ENCODE measurements at places on chromosomes 2 and 18. TPM values are rescaled to one million over a fixed set of nuclear protein-coding genes. Genes with fewer than 3 reads are reported as not detected.

DNA sequence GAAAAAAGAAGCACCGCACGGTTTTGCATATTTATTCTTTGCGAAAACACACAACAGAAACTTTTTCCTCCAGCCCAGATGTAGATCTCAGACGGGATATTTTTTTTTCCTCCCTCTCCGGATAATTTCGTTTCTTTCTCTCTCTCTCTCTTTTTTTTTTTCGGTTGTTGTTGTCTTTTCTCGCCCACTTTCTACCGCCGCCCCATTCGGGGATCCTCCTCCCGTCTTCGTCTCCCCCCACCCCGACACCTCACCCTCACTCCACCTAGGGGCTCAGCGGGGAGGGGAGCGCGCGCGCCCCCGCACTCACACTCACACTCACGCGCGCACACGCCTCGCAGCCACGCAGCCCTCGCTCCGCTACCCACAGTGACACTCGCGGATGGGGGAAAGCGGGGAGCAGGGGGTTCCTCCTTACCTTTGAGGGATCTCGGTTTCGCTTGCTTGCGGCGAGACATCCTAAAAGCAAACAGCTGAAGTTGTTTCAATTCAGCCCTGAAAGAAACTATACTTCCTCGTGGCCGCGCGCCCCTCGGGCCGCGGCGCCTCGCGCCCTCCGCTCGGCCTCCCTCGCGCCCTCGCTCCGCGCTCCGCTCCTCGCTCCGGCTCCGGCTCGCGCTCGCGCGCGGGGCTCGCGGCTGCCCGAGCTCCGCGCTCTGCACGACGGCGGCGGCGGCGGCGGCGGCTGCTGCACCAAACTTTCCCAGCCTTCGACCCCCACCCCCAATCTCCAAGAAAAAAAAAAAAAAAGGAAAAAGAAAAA lies 1.3 kb downstream of the ZNF521 start:
- no peaks in the 10 kb centered on the region for H3K36me3 ChIP-seq
- DNase-seq: no peak
- no peak overlapping the region for H3K27ac ChIP-seq

DNA sequence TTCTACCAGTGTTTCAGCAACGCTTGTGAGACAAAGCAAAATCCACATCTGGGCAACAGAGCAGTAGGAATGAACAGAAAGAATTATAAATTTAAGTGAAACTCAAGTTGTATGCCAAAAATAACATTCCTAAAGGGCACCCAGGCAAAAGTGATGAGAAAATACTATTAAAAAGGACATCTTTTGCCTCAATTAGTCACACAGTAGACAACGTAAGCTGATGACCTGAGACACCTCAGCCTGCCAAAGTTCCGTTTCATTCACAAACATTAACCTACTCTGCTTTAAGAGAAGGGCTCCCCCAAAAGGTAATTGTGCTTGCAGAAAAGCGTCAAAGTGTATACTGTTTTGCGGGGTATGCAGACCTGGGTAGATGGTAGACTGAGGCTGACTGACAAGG lies 7.2 kb downstream of the HDLBP start:
- no peak for DNase-seq
- peaks cover 11% of the 10 kb centered on the region for H3K36me3 ChIP-seq
- no peak overlapping the region for H3K27ac ChIP-seq

The FNDC4 gene
- not detected for total RNA-seq

The MROH2A gene
- total RNA-seq: not detected

The CNTNAP5 gene
- total RNA-seq: not detected

- H3K4me3 ChIP-seq: peak overlapping the region; percentile 77
- peak; percentile 91 for DNase-seq
- peak overlapping the region; percentile 97 for H3K27ac ChIP-seq
- H3K36me3 ChIP-seq: peaks cover 87% of the 10 kb centered on the region
Measured at GRCh38 chr2:234488913-234489451, 7.9 kb downstream of the ARL4C start.

DNA sequence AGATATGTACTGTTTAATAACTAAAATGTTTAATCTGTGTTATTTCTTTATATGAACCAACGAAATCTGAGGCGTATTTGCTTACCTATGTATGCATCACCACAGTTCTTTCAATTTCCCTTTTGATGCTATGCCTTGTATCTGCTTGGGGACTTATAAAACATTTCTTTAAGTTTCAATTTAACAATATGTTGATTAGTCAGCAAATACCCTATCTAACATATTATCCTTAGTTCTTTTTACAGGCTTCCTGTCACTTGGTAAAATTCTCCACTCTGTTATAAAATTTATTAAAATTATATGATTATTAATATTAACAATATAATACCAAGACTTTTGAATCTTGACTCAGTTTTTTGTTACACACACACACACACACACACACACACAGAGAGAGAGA lies 174.3 kb downstream of the CPS1 start:
- peaks cover 11% of the 10 kb centered on the region for H3K4me1 ChIP-seq
- no peak overlapping the region for H3K27ac ChIP-seq
- no peak for DNase-seq
- no peak overlapping the region for H3K4me3 ChIP-seq

- H3K27ac ChIP-seq: no peak overlapping the region
- H3K36me3 ChIP-seq: peaks cover 11% of the 10 kb centered on the region
- no peaks in the 10 kb centered on the region for H3K27me3 ChIP-seq
- H3K4me1 ChIP-seq: no peaks in the 10 kb centered on the region
Measured at GRCh38 chr18:56888978-56889377, 237.8 kb downstream of the WDR7 start.

The SATB2 gene
- total RNA-seq: not detected

The FAM161A gene
- total RNA-seq: 5.3 TPM

DNA sequence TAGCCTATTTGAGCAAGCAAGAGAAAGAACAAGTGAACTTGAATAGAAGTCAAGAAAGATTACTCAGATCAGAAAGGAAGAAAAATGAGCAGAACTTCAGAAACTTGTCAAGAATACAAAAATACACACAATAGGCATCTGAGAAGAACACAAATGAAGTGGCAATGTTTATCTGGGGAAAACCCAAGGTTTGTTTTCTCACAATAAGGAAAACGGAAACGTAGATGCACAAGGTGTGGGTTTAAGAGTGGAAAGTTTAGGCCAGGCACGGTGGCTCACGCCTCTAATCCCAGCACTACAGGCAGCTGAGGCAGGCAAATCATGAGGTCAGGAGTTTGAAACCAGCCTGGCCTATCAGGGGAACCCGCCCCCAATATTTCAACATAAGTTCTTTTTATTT lies 159.5 kb upstream of the GYPC start:
- H3K4me3 ChIP-seq: no peak overlapping the region
- peaks cover 4% of the 10 kb centered on the region for H3K27me3 ChIP-seq
- DNase-seq: no peak
- H3K36me3 ChIP-seq: no peaks in the 10 kb centered on the region

DNA sequence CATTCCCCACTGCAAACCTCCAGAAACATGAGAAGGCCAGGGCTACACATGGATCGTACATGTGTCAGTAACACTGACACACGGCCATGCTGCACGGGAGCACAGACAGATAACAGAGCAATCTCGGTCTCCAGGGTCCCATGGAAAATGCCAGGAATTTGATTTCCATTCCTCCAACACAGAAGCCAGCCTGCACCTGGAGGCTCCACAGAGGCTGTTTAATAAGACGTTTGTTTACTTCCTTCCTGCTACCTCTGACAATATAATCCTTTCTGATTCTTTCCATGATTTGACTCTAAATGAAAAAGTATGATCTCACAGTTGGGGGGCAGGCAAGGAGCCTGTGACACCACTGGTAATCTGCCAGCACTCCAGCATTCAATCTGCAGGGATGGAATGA lies 210.9 kb upstream of the DDX18 start:
- no peaks in the 10 kb centered on the region for H3K27me3 ChIP-seq
- H3K27ac ChIP-seq: no peak overlapping the region
- no peak for DNase-seq
- no peak overlapping the region for H3K4me3 ChIP-seq
- H3K36me3 ChIP-seq: no peaks in the 10 kb centered on the region
- H3K4me1 ChIP-seq: no peaks in the 10 kb centered on the region

- DNase-seq: no peak
- H3K4me3 ChIP-seq: no peak overlapping the region
- H3K4me1 ChIP-seq: no peaks in the 10 kb centered on the region
- no peaks in the 10 kb centered on the region for H3K36me3 ChIP-seq
- peaks cover 12% of the 10 kb centered on the region for H3K27me3 ChIP-seq
Measured at GRCh38 chr18:50842846-50843245, 23.0 kb upstream of the MRO start.

- H3K27ac ChIP-seq: peak overlapping the region; percentile 98
- peak overlapping the region; percentile 95 for H3K4me3 ChIP-seq
- H3K4me1 ChIP-seq: peaks cover 12% of the 10 kb centered on the region
- peaks cover 9% of the 10 kb centered on the region for H3K36me3 ChIP-seq
Measured at GRCh38 chr2:60880643-60881046, 729 bp upstream of the REL start.

The RASGRP3 gene
- total RNA-seq: 4.0 TPM

- H3K36me3 ChIP-seq: no peaks in the 10 kb centered on the region
- H3K27me3 ChIP-seq: peaks cover 8% of the 10 kb centered on the region
- no peak overlapping the region for H3K27ac ChIP-seq
- peaks cover 12% of the 10 kb centered on the region for H3K4me1 ChIP-seq
Measured at GRCh38 chr2:218186355-218186766, 19.6 kb upstream of the CXCR1 start.

GRCh38 chr2:134306521-134306920 lies 52.6 kb downstream of the MGAT5 start:
- no peak for DNase-seq
- H3K27ac ChIP-seq: no peak overlapping the region
- H3K4me1 ChIP-seq: peaks cover 47% of the 10 kb centered on the region
- no peaks in the 10 kb centered on the region for H3K27me3 ChIP-seq
- H3K4me3 ChIP-seq: no peak overlapping the region
- peaks cover 35% of the 10 kb centered on the region for H3K36me3 ChIP-seq

DNA sequence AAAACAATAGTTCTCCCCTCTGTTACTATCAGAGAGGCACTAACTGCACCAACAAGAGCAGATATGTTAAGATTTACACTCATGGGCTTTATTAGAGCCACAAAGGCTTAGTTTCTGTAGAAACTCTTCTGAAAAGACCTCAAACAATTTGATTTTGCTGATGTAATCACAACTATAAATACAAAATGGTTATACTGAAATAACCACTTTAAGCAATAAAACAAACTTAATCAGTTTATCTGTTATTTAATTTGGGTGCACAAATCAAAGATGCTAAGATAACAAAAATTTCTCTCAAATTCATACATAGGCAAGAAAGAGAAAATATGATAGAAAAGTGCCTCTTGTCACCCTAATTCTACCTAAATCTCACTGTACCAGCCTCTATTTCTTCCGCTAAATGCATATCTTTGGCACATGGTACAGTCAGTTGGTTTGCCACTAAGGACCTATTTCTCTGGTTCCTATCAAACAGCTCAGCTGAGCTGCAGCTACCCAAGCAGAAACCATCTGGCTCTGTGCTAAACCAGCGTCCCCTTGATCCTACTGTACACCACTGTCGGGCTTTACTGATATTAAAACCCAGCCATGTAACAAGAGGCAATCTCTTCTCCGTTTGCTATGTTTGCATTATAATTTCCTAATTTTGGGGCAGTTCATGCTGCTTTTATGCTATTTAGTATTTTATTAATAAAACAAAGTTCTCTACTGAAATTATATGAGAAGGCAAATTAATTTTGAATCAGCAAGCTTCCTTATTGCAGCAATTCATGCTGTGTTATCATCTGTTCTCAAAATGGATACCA lies 60.1 kb downstream of the CWC22 start:
- H3K4me3 ChIP-seq: no peak overlapping the region
- DNase-seq: no peak
- peaks cover 37% of the 10 kb centered on the region for H3K36me3 ChIP-seq

DNA sequence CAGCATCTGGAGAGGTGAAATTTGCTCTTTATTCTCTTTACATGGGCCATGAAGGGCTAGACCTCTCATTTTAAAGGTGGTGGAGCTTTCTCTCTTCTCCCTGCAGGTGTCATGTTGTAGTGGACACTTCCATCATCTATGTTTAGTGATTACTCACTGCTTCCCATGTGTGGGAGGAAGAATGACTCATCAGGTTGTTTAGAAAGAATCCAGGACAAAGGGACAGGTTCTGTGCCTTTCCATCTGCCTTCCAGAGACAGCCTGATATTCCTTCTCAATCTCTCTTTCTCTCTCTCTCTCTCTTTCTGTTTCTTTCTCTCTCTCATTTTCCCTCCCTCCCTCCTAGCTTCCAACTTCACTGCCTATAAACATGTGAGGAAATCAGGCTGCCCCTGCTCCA lies 38.7 kb downstream of the SCG2 start:
- H3K4me1 ChIP-seq: no peaks in the 10 kb centered on the region
- H3K36me3 ChIP-seq: no peaks in the 10 kb centered on the region
- no peak overlapping the region for H3K27ac ChIP-seq
- no peak overlapping the region for H3K4me3 ChIP-seq

GRCh38 chr2:19688059-19688458 lies 213.7 kb downstream of the TTC32 start:
- H3K27ac ChIP-seq: no peak overlapping the region
- H3K36me3 ChIP-seq: no peaks in the 10 kb centered on the region
- no peaks in the 10 kb centered on the region for H3K4me1 ChIP-seq
- no peaks in the 10 kb centered on the region for H3K27me3 ChIP-seq
